Fibroblast of skin of right quadriceps (primary cell): ENCODE measurements at places on chromosomes 7 and 10.

- no peak for DNase-seq
These were observed 1115.7 kb upstream of the CELF2 start for GRCh38 chr10:9901971-9902370.

DNA sequence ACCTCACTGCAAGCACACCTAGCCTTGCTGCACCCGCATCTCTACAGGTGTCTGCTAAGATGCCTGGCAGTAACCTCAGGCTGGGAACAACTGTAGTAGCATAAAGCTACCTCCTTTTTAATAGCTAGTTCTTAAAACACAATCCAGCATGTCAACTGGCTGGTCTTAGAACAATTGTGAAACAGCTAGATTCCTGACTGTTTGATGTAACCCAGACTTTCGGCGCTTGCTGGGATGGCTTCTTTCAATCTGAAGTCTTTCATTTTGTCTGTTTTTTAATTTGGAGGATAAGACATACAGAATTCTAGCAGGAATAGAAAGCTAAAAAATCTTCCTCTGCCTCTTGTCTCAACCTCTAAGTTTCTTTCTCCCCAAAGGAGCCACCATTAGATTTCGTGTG lies 59.8 kb downstream of the GSDME start:
- no peak for DNase-seq

GRCh38 chr10:94607111-94607510 lies 61.5 kb downstream of the HELLS start:
- DNase-seq: no peak

DNA sequence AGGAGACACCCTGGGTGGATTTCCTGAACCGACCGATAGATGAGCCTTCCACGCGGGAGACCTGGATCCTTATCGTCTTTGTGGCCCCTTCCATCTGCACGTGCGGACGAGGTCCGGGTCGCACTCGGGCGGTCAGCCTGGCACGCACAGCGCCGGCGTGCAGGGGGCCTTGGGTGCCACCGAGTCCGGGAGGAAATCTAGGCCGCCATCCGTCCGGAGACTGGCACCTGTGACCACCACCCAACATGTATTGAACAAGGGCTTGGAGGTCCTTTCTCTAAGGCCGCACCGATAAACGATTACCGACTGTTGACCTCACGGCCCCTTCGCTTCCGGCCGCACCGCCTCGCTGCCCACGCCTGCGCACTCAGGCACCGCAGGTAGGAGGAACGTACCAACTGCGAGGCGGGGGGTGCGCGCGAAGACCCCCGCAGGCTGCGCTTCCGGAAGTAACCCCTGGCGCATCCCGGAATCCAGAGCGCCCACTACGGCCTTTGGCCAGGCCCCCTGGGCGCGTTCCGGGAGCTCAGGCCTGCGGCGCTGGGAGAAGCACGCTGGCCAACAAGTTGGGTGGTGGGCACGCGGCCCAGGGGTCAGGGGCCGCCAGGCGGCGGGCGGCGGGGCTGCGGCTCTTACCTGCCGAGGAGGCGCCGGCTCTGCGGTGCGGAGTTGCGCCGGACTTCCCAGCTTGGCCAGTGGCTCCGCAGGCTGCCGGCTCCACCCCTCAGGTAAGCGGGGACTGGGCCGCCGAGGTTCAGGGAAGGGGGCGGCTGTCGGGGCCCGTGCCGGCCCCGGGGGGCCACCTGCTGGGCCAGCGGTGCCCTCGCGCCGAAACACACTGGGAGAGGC lies at the start of the genes ACTR3C and LRRC61:
TSS of gene ACTR3C (minus strand) at position 713 of the 849 bp plus-strand sequence. CDS start 28,249 bp downstream, outside the sequence.
TSS of gene LRRC61 (plus strand) at position 523 of the 849 bp plus-strand sequence. CDS start 13,507 bp downstream, outside the sequence.
- peak; percentile 10 for DNase-seq

GRCh38 chr10:33876584-33877400 lies 542.3 kb upstream of the NRP1 start:
- DNase-seq: no peak

- no peak for DNase-seq
These were observed 20.2 kb upstream of the ZNF282 start for GRCh38 chr7:149175150-149175549.

DNA sequence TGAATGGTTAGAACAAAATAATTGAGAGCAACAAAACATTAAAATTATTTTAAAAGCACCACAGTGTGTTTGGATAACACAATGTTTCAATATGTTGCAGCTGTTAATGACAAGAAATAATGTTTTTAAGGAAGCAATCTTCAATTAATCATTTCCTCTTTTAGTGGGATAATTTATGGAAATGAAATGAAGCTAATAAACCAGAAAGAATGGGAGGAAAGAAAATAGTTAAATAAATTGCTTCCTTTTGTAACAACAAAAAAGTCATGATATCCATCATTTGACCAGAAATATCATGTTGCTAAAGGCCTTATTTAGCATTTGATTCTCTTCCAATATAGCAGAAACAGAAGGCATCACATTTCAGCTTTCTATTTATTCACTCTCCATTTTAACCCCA lies 224.5 kb downstream of the SEMA3A start:
- DNase-seq: no peak

- no peak for DNase-seq
These were observed 5.4 kb upstream of the NRF1 start for GRCh38 chr7:129605960-129606614.

GRCh38 chr10:14742815-14743214 lies 31.9 kb downstream of the FAM107B start:
- no peak for DNase-seq
